GM04503 (cell line): ENCODE measurements at places on chromosomes 4 and X.

- DNase-seq, result no peak
These were observed 70.1 kb upstream of the HCCS start for GRCh38 chrX:11040996-11041395.

- DNase-seq, result no peak
These were observed 36.4 kb upstream of the MAN2B2 start for GRCh38 chr4:6538575-6538974.

GRCh38 chr4:82706349-82707000 lies 92.1 kb downstream of the SCD5 start:
- DNase-seq, result no peak

DNA sequence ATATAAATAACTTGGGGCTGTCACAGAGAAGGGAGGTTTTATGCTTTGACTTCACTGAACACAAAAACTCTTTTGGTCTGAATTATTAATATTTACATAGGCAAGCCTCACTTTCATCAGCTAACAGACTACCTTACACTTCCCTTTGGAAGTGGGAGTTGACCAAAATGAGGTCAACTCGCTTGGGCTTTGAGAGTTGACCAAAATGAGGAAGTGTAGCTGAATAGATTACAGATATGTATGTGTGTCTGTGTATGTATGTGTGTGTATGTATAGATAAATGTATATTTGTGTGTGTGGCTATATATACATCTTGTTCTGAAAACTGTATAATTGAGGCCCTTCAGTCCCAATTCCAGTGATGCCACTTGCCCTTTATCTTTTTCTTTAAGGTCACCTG lies 113.3 kb upstream of the IL13RA1 start:
- no peak for DNase-seq

DNA sequence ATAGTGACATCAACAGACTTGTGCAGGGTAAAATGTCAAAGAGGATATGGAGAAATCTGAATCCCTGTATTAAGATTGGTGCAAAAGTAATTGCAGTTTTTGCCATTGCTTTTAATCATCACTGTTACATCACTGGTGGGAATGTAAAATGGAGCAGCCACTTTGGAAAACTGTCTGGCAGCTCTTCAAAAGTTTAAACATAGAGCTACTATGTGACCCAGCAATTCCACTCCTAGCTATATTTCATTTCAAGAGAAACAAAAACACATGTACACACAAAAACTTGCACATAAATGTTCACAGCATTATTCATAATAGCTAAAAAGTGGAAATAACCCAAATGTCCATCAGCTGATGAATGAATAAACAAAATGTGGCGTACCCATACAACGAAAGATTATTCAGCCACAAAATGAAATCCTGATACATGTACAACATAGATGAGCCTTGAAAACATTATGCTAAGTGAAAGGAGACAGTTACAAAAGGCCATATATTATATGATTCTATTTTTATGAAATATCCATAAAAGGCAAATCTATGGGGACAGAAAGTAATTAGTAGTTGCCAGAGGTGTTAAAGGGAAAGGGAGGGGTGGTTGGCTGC lies 106.4 kb downstream of the AMELX start:
- DNase-seq, result no peak

DNA sequence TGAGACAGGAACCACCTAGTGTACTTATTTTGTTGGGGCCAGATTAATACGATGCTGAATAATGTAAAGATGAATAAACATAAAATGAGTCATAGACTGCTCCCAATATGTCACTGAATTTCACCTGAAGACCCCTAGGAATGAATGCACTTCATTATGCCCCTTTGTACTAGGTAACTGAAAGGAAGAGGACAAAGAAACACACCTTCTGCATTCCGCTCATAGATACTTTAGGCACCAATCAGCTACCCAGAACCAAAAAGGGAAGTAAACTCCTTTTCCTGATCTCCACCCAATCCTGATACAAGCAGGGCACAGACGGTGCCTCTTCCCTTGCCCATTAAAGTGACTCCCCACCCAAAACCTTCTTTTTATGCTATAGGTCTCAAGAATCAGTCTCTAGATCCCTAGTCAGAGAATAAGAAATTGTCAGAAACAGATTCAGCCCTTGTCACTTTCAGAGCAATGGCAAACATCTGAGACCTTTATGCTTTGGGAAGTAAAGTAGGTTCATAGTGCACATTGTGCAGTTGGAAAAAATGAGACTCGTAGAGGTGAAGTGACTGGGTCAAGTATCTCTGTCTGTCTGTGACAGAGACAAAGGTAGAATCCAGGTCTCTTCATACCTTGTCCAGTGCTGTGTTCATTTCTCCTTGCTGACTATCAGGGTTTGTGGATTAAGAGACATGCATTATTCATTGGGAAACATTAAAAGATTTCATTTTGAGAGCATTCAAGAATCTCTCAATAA lies 2.3 kb downstream of the GPR174 start:
- DNase-seq, result no peak

GRCh38 chr4:18180892-18181291 lies 159.3 kb upstream of the LCORL start:
- DNase-seq, result no peak

GRCh38 chr4:94219402-94219801 lies 11.7 kb downstream of the SMARCAD1 start:
- no peak for DNase-seq
